ENCODE measurements at places on chromosomes 16 and 17. TPM values are rescaled to one million over a fixed set of nuclear protein-coding genes. Genes with fewer than 3 reads are reported as not detected.
A peak's percentile ranks its signal among the peaks of the same experiment; 100 is the strongest.

The NLRC3 gene
- total RNA-seq = 0.60 TPM

- H3K27me3 ChIP-seq = no peaks in the 10 kb centered on the region
- no peaks in the 10 kb centered on the region for H3K36me3 ChIP-seq
- H3K4me1 ChIP-seq = no peaks in the 10 kb centered on the region
Measured at GRCh38 chr17:49557312-49558024, 18.2 kb upstream of the NXPH3 start.

DNA sequence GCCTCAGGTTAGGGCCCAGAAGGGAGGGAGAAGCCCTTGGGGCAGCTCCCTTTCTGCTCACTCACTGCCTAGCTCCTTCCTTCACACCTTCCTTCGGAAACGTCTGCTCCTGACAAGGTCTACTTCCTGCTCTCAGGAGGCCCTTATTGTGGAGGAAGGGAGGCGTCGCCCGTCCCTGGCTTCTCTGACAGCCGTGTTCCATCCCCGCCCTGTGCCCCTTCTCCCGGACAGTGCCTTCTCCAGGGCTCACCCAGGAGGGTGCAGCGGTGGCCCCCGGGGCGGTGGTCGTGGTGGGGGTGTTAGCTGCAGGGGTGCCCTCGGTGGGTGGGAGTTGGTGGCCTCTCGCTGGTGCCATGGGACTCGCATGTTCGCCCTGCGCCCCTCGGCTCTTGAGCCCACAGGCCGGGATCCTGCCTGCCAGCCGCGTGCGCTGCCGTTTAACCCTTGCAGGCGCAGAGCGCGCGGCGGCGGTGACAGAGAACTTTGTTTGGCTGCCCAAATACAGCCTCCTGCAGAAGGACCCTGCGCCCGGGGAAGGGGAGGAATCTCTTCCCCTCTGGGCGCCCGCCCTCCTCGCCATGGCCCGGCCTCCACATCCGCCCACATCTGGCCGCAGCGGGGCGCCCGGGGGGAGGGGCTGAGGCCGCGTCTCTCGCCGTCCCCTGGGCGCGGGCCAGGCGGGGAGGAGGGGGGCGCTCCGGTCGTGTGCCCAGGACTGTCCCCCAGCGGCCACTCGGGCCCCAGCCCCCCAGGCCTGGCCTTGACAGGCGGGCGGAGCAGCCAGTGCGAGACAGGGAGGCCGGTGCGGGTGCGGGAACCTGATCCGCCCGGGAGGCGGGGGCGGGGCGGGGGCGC lies 231.9 kb downstream of the SEC14L1 start:
- H3K4me3 ChIP-seq = peak overlapping the region; percentile 51
- peaks cover 41% of the 10 kb centered on the region for H3K4me1 ChIP-seq
- H3K36me3 ChIP-seq = no peaks in the 10 kb centered on the region
- H3K27ac ChIP-seq = peak overlapping the region; percentile 91
- DNase-seq = peak; percentile 91

- peak; percentile 61 for DNase-seq
- no peaks in the 10 kb centered on the region for H3K27me3 ChIP-seq
- peaks cover 8% of the 10 kb centered on the region for H3K4me1 ChIP-seq
- H3K4me3 ChIP-seq = no peak overlapping the region
- no peaks in the 10 kb centered on the region for H3K36me3 ChIP-seq
Measured at GRCh38 chr16:88461331-88462269, 8.5 kb downstream of the ZFPM1 start.

The KRT17 gene
- total RNA-seq = not detected

The ZNF213 gene
- 12.6 TPM for total RNA-seq

The NFATC3 gene
- total RNA-seq = 30.4 TPM

- no peaks in the 10 kb centered on the region for H3K27me3 ChIP-seq
- H3K4me3 ChIP-seq = no peak overlapping the region
- H3K36me3 ChIP-seq = no peaks in the 10 kb centered on the region
- DNase-seq = no peak
Measured at GRCh38 chr16:68452176-68452575, 3.9 kb upstream of the SMPD3 start.

The TNFRSF17 gene
- not detected for total RNA-seq

The ABCA9 gene
- 7.2 TPM for total RNA-seq

DNA sequence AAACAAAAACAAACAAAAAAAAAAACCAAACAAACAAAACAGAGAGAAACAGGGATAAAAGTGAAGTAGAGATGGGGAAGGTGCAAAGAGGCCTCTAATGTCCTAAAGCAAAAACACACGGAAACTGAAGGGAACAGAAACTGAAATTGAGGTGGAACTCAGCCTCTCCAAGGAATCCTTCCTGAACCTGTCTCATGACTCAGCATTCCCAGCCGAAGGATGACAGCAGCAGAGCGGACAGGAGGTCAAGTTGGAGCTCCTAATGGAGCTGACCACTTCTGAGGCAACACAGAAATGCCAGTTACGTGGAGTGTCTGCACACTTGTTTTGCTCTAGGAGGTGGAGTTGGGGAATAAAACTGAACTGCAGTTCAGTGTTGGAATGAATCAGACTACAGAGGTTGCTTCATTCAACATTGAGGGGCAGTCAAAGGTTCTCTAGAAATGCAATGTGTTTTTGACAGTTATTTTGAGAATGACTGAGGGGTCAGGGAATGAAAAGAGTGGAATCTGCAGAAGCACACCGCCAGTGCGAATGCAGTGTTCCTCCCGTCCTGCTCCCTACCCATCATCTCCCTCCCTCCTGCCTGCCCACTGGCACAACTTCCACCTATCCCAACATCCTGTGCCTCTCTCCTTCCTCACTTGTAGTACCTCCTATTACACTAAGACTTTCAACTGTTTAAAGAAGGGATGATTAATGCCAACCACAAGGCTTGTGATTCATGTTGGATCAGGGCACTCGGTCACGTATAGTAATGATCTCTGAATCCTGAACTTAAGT lies 6.3 kb downstream of the UBE2O start:
- H3K36me3 ChIP-seq = no peaks in the 10 kb centered on the region
- DNase-seq = peak; percentile 75
- peaks cover under 1% of the 10 kb centered on the region for H3K4me1 ChIP-seq
- H3K4me3 ChIP-seq = no peak overlapping the region
- peak overlapping the region; percentile 66 for H3K27ac ChIP-seq

The FAM171A2 gene
- 0.79 TPM for total RNA-seq

DNA sequence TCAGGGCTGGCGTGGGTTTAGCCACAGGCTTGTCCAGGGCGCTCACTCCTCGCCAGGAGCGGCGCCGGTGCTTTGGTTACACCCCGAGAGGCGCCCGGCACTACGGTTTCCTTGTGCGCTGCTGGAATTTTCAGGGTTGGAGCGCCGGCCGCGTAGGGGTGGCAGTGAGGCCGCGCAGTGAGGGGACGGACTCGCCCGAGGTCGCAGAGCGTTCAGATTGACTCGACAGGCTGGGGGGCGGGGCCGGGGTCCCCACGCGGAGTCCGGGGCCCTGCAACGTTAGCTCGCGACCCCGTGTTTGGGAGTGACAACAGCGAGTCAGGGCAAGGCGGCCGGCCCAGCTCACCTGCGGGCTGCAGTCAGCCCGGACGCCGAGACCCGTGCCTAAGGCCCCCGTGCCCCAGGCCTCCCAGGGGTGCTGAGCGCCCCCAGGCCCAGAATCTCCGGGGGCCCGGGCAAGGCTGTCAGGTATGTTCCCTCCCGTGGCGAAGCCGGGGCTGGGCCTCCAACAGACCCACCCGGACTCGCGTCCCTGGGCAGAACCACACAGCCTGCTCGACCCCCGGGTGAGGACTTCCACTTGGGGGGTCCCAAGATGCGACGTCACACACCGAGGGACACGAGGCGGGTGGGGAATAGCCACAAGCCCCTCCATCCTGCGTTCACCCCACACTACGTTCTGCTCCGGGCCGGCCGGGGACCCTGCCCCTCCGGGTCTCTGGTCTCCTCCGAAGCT lies 1.3 kb upstream of the ACTG1 start:
- peak; percentile 62 for DNase-seq
- H3K4me1 ChIP-seq = peaks cover 28% of the 10 kb centered on the region
- peak overlapping the region; percentile 39 for H3K4me3 ChIP-seq
- no peaks in the 10 kb centered on the region for H3K27me3 ChIP-seq

The E4F1 gene
- 37.4 TPM for total RNA-seq

- H3K4me3 ChIP-seq = no peak overlapping the region
- no peaks in the 10 kb centered on the region for H3K27me3 ChIP-seq
- H3K36me3 ChIP-seq = no peaks in the 10 kb centered on the region
Measured at GRCh38 chr16:85819245-85819644, 19.8 kb downstream of the COX4I1 start.

DNA sequence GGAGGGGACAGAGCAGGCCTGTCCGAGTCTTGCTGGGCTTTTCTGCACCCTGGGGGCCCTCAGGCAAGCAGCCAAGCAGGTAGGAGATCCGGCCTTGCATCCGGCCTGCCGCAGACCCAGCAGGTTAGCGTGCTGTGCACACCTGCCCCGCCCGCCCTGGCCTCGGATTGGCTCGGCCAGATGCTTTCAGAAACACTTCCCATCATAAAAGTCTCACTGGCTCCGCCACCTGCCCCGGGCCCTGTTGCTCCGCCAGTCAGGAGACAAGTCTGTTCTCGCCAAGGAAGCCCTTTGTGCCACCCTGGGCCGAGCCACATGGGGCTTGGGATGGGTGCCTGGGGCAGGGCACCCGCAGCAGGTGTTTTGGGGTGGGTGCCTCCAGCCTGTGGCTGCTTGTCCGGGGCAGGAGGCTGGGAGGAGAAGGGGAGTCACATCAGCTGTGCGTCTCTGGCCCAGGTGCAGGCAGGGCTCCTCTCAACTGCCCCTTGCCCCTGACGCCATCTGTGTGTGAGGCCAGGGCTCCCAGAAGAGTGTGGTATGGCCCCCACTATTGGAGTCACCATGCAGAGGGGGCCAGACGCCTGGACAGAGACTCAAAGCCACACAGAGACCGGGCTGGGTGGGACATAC lies 228.2 kb upstream of the GSE1 start:
- peak; percentile 14 for DNase-seq
- H3K27me3 ChIP-seq = no peaks in the 10 kb centered on the region
- no peaks in the 10 kb centered on the region for H3K36me3 ChIP-seq
- no peak overlapping the region for H3K27ac ChIP-seq

The RASL10B gene
- 1.1 TPM for total RNA-seq

DNA sequence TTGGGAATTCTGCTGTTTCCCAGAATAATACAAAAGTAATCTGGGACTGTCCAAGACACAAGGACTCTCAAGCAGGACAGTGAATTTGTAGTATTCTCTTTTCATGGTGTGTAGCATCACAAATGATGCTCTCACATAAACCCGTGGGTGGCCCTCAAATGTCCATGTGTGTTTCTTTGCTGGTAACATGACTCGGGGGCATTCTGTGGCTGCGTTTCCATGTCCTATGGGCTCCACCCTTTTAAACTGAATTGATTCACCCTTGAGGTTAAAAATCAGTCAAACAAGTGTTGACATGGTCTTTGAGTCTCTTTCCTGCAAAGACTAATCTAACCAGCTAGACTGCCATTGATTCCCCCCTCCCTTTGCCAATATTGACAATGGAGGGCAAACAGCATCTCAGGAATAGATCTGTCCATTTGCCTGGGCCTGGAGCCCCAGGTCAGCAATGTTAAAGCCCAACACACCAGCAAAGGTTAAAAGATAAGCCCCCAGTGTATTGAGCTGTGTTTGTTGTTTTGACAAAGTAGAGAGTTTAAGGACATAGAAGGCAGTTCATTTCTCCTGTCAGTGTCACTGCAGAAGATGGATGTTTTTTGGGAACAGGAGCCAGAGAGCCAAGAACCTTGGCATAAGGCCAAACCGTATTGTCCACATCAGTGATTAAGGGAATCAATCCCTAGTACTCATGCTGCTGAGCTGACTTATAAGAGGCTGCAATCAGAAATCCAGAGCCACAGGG lies 117.1 kb upstream of the COX10 start:
- no peak overlapping the region for H3K27ac ChIP-seq
- H3K36me3 ChIP-seq = no peaks in the 10 kb centered on the region
- H3K4me3 ChIP-seq = no peak overlapping the region
- DNase-seq = no peak
- H3K27me3 ChIP-seq = no peaks in the 10 kb centered on the region

The TBC1D3E gene
- total RNA-seq = not detected

The ATP2C2 gene
- total RNA-seq = 0.61 TPM

DNA sequence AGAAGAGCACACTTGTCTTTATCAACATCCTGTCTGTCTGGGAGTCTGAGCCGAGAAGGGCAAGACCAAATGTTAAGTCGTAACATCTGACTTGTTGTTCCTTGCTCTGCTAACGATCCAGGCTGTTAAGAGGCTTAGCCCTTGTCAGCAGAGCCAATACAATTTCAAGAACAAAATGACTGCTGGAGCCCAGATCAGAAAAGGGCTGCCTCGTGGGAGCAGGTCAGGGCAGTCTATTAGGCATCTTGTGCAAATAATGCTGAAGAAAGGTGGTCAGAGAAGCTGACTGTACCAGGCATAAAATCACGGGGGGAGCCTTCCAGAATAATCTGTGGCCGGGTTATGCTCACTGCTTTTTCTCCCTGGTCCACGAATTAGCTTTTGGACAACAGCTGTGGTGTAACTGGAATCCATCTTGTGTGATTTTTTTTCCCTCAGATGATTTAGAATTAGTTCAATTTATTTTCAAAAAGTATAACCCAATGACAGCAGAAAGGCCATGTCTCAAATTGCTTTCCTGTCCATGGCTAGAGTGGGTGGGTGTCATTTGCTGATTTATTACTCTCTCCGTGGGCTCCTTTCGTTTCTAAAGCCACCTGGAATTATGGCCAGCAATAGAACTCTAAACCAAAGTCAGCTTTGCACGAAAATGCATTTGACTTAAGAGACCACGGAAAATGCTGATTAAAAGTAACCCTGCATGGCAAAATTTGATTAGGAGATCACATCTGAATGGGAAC lies 221.1 kb upstream of the HSBP1 start:
- no peak for DNase-seq
- H3K4me1 ChIP-seq = no peaks in the 10 kb centered on the region
- H3K36me3 ChIP-seq = no peaks in the 10 kb centered on the region
- no peaks in the 10 kb centered on the region for H3K27me3 ChIP-seq
- H3K4me3 ChIP-seq = no peak overlapping the region
- H3K27ac ChIP-seq = no peak overlapping the region

The TMC7 gene
- total RNA-seq = 0.36 TPM

The CNTNAP4 gene
- not detected for total RNA-seq

The CD19 gene
- total RNA-seq = not detected

- no peaks in the 10 kb centered on the region for H3K27me3 ChIP-seq
- H3K36me3 ChIP-seq = no peaks in the 10 kb centered on the region
- no peak for DNase-seq
Measured at GRCh38 chr17:12290207-12290606, 269.5 kb downstream of the MAP2K4 start.

GRCh38 chr17:55354941-55355340 lies 66.7 kb downstream of the MMD start:
- H3K4me3 ChIP-seq = no peak overlapping the region
- no peaks in the 10 kb centered on the region for H3K4me1 ChIP-seq
- no peaks in the 10 kb centered on the region for H3K36me3 ChIP-seq
- no peak for DNase-seq
- no peaks in the 10 kb centered on the region for H3K27me3 ChIP-seq

The ANKRD40CL gene
- total RNA-seq = not detected

The CSH2 gene
- not detected for total RNA-seq

DNA sequence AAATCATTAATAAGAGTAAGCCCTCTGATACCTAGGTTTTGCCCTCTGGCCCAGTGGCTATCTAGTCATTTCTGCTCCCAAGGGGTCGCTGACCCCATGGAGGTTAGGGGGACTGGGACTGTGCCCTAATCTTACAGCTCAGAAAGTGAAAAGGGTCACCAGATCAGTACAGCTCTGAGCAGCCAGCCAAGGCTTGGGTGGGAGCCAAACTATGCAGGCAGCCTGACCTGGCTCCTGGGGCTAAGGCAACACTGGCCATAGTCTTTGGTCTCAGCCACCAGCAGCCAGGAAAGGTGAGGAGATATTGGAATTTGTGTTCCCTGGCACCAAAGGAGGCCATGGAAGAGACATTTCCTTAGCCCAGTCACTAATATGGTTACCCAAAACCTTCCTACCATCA lies 67.6 kb downstream of the ASIC2 start:
- no peak overlapping the region for H3K27ac ChIP-seq
- H3K4me1 ChIP-seq = no peaks in the 10 kb centered on the region
- H3K4me3 ChIP-seq = no peak overlapping the region
- no peaks in the 10 kb centered on the region for H3K36me3 ChIP-seq
- no peaks in the 10 kb centered on the region for H3K27me3 ChIP-seq
